ENCODE measurements at places on chromosomes 16 and 17. TPM values are rescaled to one million over a fixed set of nuclear protein-coding genes. Genes with fewer than 3 reads are reported as not detected.

DNA sequence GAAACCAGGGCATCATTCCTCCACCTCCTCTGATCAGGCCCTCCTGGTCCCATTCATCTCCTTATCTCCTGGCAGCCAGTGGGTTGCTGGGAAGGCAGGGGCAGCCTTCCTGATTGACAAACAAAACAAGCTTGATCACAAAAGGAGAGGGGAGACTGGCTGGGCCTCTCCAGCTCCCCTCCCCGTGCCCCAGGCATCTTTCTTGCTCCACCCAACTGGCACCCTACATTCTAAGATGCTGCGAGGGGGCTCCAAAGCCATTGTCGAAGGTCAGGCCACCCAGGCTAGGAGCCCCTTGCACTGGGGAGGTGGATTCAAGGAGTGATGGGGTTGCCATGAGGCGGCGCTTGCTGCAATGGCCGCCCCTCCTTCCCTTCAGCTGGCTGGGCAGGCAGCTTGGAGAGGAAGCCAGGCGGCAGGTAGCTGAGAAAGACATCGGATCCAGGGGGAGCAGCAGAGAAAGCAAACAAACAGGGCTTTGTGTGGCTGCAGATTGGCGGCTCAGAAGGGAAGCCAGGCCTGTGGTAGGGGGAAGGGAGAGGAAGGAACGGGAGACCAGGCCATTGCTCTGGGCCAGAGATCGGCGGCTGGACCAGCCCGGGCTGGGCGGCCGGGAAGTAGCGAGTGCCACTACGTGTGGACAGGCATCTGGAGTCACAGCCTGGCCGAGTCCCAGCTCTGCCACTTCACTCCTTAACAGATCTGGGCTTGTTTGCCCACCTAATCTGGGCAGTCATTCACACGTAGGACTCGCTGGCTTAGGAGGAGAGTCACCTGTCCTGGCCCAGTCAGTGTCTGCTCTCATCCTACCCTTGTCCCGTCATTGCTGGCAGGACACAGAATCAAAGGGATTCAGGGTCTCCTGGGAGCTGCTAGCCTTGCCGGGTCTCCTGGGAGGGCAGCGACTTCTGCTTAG lies 12.3 kb downstream of the RAI1 start:
- DNase-seq = peak; percentile 35

DNA sequence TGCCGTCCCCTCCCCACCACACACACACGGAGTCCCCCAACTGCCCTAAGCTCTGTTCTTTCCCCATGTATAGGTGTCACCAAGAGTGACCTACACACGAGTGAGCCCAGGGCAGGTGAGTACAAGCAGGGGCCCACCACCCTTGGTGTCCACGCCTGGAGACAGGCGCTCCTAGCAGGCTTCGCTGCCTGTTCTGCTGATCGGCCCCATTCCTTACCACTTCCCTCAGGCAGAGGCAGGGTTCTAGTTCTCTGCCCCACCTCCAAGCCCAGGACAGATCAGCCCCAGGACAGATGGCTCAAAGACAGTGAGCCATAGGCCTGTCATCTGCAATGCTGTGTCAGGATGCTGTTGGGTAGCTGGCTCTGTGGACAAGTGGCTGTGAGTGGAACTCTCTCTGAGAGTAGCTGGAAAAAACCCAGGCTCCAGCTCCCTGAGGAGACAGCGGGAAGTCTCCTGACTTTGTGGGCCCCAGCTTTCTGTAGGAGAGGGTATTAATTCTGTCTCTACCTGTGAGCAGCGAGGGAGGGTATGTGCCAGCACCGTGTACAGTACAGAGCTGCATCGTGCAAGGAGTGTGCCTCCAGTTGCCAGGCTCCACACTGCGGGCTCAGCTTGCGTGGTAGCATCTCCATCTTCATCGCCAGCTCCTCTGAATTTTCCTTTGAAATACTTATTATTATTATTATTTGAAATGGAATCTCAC lies 897 bp downstream of the TP53I13 start:
- no peak for DNase-seq

DNA sequence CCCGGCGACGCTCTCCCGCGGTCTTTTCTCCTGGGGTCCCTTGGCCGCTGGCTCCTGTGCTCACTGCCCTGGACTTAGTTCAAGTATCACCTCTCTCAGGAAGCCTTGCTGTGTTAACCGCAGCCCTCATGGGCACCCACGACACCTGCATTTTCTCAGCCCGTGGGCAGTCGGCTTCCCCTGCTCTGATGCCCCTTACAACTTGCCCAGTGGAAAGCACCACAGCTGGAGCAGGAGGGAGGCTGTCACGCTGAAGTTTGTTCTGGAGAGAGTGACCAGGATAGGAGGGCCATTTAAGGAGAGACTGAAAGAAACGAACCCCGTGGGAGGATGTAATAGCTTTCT lies 395 bp downstream of the STXBP4 start:
- no peak for DNase-seq

DNA sequence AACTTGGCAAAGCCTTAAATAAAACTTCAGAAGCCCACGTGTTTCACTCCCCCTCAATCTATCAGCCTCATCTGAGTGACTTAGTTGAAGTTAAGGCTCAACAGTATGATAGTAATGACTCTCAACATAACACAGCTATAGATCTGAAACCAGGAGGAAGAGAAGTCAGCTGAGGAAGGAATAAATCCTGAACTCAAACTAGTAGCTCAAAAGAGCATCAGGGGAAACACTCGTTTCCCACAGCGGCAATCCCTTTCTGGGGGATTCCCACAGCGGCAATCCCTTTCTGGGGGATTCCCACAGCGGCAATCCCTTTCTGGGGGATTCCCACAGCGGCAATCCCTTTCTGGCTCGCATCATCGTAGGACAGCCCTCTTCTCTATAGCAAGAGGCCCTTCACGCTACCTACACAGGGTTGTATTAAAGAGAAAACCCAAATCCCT lies 56.8 kb downstream of the ZZEF1 start:
- DNase-seq = no peak

DNA sequence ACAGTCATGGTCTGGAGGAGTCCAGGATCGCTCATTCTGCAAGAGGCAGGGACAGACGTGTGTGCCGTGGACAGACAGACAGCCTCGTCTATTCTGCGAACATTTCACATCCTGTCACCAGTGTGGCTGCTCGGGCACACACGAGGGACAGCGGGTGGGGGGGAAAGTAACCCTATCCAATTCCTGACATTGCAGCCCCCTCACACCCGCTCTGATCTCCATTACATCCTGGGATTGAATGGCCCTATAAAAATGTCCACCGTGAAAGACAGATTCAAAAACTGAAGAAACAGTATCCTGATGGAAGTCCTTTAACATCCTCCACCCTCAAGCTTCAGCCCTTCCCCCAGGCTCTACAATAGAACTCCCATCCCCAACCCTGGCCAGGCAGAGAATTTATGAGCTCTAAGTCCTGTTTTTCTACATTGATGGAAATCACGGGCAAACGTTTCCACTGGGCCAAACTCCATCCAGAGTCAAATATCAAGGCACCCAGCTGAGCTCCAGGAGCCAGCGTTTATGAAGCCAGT lies 39.4 kb downstream of the HS3ST3A1 start:
- peak; percentile 40 for DNase-seq

- no peak for DNase-seq
These were observed 14.1 kb downstream of the AKAP1 start for GRCh38 chr17:57099165-57099564.

GRCh38 chr17:80212511-80212910 lies 7.6 kb downstream of the SGSH start:
- no peak for DNase-seq

DNA sequence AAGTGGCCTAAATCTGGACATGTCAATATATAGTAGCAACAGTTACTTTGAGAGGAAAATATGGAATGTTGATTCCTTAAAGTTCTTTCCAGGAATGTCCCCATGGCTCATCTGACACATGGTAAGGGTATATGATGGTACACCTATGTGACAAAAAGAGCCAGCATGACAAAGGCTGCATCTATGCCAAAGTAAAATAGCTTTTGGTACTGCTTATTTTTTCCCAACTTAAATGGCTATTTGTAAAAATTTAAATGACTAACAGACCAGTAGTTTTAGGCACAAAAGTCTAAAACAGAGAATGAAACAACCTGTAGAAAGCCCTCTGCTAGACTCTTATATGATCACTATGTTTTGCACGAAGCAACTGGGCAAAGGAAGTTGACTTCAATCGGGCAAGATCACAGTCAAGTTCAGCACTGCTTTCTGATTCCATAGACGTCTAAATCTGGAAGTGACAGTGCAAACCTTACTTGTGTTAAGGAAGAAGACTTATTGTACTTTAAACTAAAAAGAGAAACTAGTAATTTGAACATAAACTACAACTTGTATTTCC lies 135.1 kb downstream of the SKAP1 start:
- DNase-seq = no peak

DNA sequence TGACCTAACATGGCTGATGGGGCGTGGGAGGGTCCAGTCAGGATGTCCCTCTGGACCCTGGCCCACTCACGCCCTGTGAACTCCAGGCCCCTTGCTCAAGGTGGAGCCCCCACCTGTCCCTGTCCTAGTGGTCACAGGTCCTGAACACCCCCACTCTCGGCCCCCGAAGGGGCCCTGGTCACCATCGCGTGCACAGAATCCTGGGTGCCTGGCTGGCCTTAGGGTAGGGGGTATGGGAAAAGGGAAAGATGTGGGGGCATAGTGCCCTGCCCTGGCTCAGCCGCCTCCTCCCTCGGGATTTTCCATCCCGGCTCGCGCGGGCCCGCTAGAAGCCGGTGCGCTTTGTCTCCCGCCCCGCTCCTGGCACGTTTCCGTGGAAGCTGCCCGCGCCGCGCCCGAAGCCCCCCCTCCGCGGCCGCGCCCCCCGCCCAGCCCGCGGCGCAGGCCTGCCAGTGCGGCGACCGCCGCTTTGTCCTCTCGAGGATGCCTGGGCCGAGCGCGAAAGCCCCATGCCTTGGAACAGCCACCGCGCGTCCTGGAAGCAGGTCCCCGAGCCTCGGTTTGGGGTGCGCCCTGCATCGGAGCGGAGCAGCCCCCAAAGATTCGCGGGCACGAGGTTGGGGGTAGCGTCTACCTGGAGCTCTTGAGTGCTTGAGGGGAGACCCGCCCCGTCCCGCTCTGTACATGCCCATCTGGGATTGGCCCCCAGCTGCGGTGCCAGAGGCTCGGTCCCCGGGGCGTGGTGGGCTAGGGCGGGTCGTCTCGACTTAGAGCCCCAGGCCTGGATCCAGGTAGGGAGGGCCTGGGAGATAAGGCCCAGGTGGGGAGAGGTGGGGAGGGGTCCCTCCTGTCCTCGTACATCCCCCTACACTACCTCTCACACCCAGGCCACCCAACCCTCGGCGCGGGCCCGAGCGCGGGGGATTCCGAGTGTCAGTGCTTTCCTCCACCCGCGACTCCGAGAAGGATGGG lies 1.3 kb downstream of the SMPD3 start:
- no peak for DNase-seq

DNA sequence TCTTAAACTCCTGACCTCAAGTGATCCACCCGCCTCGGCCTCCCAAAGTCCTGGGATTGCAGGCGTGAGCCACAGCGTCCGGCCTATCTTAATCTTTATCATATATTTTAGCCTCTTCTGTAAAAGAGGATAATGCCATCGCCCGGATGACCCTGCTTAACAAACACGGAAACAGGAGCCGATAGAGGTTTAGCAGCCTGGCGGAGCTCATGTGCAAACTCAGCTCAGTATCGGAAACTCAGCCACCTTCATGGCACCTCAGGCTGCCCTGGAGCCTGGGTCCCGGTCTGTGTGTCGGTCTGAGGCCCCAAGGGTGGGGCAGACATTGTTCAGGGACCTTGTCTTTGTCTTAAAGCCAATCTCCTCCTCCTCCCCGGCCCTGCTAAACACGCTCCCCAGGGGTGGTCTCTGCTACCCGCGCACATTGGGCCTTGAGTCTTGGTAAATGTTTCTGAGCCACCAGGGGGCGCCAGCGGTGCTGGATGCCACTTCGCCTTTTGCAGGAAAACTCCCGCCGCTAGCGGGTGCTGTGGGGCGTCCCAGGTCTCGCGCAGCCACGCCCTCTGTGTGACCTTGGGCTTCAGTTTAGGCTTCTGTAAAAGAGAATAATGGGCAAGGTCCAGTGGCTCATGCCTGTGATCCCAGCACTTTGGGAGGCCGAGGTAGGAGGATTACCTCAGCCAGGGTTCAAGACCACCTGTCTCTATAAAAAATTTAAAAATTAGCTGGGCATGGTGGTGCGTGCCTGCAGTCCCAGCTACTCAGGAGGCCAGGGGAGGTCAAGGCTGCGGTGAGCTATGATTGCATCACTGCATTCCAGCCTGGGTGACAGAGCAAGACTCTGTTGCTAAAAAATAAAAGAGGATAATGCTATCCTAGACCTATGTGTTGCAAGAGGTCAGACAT lies 2.7 kb downstream of the CETP start:
- peak; percentile 69 for DNase-seq

DNA sequence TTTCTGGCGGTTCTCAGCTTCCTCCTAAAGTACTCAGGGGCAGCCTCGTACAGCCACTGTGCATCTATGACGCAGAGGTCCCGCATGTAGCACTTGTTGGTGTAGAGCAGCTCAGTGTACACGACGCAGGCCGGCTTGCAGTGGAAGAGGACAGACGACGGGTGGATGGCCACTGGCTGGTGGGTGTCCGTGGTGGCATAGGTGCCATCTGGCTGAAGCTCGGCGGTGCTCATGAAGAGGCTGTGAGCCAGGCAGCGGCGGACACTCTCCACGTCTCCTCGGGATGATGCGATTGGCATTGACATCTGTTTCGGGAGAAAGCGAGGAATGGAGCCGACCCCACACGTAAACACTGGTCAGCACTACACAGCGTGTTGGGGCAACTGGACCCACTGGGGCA lies 5.3 kb upstream of the C1QBP start:
- no peak for DNase-seq

GRCh38 chr17:50428831-50429424 lies 2.9 kb downstream of the ACSF2 start:
- no peak for DNase-seq

- DNase-seq = no peak
These were observed 10.1 kb upstream of the TMEM219 start for GRCh38 chr16:29951625-29952365.

- DNase-seq = no peak
These were observed 11.0 kb downstream of the C16orf54 start for GRCh38 chr16:29734786-29735185.

DNA sequence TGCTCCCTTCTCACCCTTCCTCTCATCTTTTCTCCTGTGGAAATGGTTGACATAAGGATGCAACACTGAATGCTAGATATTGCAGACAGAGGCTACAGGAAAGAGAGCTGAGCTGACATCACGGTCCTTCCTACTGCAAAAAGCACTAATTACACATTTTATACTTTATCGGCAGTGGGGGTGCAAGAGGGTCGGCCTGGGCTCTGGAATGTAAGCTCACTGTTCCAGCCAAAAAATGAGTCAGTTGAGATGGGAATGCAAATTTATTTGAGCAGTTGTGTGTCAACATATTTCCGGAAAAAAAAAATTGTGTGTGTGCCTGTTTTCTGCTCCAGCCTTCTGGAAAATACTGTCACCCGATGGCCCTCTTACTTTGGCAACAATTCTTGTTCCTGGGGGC lies 14.1 kb upstream of the MRTFB start:
- no peak for DNase-seq

GRCh38 chr17:39660397-39661385 lies 4.5 kb upstream of the TCAP start:
- DNase-seq = no peak

- DNase-seq = peak; percentile 93
These were observed at the start of gene FKBP10 for GRCh38 chr17:41812381-41813151. FKBP10 (plus strand) TSS chr17:41813004; CDS start chr17:41813035, 31 bp downstream.

Gene KRTAP4-4
- not detected for polyA plus RNA-seq

Gene TPSG1
- polyA plus RNA-seq = 0.48 TPM

Gene MIEF2
- polyA plus RNA-seq = 11.6 TPM

Gene TMC7
- 2.5 TPM for polyA plus RNA-seq

Gene ZFPM1
- not detected for polyA plus RNA-seq

Gene AGRP
- polyA plus RNA-seq = not detected

Gene ST6GALNAC2
- not detected for polyA plus RNA-seq

Gene CSH2
- polyA plus RNA-seq = 6.8 TPM

Gene RAMP2
- 63.8 TPM for polyA plus RNA-seq
